ENCODE measurements at places on chromosomes 13 and 19.

- no peak for DNase-seq
These were observed 14.7 kb downstream of the MIER2 start for GRCh38 chr19:329876-330275.

- no peak for DNase-seq
These were observed 15.8 kb upstream of the FPR3 start for GRCh38 chr19:51779181-51779580.

DNA sequence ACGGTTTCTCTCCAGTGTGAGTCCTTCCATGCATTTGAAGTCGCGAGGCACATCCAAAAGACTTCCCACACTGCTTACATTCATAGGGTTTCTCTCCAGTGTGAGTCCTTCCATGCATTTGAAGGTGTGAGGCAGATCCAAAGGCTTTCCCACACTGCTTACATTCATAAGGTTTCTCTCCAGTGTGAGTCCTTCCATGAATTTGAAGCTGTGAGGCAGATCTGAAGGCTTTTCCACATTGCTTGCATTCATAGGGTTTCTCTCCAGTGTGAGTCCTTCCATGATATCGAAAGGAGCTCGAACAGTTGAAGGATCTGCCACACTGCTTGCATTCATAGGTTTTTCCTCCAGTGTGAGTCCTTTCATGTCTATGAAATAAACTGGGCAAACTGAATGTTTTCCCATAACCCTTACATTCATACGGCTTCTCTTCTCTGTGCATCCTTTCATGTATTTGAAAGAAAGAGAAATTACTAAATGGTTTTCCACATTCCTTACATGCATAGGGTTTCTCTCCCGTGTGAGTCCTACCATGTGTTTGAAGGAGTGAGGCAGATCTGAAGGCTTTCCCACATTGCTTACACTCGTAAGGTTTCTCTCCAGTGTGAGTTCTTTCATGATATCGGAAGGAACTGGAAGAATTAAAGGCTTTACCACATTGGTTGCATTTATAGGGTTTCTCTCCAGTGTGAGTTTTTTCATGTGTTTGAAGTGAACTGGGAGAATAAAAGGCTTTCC lies 20.3 kb downstream of the ZNF433 start:
- no peak for DNase-seq

GRCh38 chr13:44853641-44854040 lies 135.6 kb downstream of the NUFIP1 start:
- no peak for DNase-seq

DNA sequence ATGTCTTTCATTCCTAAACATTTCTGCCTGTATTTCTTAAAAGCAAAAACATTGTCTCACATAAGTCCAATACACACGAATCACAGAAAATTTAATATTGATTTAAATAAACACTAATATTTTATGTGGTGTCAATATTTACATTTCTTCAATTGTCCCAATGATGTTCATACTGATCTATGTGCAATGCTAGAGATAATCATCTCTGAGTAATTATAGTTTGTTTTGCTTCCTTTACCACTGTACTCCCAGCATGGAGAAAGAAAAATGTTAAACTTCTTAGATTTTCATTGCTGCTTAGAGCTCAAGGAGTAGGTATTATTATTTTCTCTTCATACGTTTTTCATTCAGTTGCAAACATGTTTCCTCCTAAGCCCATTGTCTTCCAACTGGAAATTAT lies 434.2 kb upstream of the PRR20A start:
- no peak for DNase-seq

- DNase-seq: no peak
These were observed 1.4 kb downstream of the PLA2G4C start for GRCh38 chr19:48108997-48109782.
